ENCODE measurements at places on chromosomes 2 and 18.

- no peak for DNase-seq
Observed at GRCh38 chr2:70985283-70985688, 6.9 kb downstream of the ANKRD53 start.

DNA sequence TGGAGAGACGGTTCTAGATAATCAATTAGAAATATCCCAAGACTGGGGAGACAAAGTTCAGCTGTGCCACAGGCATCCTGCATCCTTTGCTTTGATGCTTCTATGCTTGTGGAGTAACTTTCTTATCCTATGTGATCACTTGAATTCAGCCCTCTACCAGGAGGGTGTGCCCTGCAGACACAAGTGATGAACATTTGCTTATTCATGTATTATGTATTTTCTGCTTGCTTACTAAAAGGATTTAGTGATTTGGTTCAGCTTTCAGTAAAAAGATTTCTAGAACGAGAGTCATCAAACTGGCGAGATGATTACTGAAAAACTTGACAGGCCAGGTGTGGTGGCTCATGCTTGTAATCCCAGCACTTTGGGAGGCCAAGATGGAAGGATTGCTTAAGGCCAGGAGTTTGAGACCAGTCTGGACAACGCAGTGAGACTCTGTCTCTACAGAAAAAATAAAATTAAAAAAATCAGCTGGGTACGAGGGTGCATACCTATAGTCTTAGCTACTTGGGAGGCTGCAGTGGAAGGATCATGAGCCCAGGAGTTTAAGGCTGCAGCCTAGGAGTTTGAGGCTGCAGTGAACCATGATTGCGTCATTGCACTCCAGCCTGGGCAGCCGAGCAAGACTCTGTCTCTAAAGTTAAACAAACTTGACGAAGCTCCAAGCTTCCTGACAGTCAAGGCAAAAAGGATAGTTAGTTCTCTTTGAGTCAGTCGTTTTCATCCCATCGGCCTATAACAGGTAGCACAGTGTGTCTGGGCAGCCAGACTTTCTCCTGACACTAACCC, 13.3 kb downstream of the HK2 start:
- DNase-seq: no peak

GRCh38 chr2:29024882-29025430, 43.9 kb downstream of the TOGARAM2 start:
- DNase-seq: no peak

DNA sequence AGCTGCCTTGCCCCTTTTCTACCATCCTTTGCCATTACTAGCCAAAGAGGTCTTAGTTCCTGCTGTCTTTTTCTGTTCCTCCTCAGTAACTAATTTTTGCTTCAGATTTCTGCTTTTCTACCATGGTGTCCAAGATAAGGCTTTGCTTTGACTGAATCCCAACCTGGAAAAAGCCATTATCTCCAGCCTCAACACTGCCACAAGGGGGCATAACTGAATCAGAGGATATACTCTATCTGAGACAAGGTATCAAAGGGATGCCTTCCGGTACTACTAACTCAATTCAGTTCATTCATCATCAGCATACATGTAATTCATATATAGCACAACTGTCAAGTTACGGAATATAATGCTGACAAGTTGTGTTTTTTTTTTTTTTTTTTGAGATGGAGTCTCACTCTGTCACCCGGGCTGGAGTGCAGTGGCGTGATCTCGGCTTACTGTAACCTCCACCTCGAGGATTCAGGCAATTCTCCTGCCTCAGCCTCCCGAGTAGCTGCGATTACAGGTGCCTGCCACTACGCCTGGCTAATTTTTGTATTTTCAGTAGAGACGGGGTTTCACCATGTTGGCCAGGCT, 11.4 kb downstream of the OSGEPL1 start:
- DNase-seq: peak; percentile 1

- no peak for DNase-seq
Observed at GRCh38 chr2:96186562-96186961, 22.1 kb downstream of the STARD7 start.

GRCh38 chr2:88429929-88430328, 22.6 kb downstream of the FOXI3 start:
- no peak for DNase-seq

DNA sequence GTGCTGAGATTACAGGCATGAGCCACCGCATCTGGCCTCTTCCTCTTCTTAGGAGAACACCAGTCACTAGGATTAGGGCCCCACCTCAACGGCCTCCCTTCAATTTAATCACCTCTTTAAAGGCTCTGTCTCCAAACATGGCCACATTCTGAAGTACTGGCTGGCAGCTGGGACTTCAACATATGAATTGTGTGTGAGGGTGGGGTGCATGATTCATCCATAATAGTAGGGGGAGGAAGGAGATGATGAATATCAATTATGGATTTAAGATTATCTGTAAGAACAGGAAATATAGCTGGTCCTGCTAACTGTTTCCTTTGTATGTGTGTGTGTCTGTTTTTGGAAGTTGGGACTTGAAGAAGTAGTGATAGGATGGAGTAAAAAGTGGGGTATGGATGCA, 14.7 kb upstream of the EPG5 start:
- DNase-seq: no peak

DNA sequence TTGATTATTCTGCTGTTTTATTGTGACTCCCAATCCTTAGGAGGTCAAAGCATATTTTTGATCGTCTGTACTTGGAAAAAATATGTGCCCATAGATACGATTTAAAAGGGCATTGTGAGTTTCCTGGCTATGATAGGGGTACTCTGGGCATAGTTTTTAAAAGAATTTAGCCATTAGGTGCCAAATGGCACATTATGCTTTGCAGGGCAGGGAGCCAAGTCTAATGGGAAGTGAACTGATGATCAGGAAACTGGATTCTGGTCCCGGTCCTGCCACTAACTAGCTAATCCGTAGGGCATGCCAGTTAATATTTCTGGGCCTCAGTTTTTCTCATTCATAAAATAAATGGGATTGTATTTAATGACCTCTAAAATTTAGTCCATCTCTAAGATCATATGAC, 189.3 kb downstream of the LTBP1 start:
- DNase-seq: no peak

DNA sequence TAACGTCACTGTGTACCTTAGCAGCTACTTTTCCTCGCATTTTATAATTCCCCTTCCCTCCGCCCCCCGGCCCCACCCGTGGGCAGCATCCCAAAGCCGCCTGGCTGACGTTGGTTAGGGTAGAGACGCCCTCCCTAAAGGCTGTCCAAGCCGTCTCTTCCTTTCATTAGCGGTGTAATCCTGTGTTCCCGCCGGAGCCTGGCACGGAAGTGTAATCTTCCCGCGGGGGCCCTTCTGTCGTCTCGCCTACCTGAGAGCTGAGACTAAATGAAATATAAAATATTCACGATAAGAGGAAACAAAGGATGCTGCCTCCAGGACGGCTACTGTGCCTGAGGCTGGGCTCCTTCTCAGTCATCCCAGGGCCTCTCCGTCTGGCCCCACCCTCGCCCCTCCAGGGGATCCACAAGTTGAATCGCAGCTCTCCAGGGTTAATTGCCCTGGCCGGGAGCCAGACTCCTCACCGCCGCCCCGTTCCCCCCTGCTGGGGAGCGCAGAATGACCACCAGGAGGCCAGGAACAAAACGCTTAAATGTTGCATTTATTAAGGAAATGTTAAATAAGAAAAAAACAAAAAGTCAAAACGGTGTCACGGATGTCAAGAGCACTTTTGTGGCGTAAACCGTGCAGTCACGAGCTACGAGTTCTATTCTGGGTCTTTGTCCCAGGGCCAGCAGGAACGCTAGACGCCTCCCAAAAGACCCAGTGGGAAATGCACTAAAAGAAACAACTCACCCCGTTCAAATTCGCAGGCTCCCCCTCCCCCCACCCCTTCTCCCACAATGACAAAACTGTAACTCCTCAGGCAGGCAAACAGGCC, 1.5 kb downstream of the RPRM start:
- DNase-seq: no peak
